ENCODE measurements at places on chromosomes 5 and 9.

DNA sequence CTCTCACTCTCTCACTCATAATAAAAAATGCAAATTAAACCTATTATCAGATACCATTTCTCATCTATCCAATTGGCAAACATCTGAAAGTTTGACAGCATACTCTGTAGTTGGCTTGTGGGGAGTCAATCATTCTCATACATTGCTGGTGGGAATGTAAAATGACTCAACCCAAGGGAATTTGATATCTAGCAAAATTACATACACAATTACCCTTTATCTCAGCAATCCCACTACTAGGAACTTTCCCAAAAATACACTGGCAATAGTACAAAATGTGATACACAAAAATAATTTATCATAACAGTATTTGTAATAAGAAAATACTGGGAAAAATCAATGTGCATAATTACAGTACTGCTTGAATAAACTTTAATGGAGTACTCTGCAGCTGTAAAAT, 731.3 kb downstream of the DTWD2 start:
- no peak for DNase-seq

DNA sequence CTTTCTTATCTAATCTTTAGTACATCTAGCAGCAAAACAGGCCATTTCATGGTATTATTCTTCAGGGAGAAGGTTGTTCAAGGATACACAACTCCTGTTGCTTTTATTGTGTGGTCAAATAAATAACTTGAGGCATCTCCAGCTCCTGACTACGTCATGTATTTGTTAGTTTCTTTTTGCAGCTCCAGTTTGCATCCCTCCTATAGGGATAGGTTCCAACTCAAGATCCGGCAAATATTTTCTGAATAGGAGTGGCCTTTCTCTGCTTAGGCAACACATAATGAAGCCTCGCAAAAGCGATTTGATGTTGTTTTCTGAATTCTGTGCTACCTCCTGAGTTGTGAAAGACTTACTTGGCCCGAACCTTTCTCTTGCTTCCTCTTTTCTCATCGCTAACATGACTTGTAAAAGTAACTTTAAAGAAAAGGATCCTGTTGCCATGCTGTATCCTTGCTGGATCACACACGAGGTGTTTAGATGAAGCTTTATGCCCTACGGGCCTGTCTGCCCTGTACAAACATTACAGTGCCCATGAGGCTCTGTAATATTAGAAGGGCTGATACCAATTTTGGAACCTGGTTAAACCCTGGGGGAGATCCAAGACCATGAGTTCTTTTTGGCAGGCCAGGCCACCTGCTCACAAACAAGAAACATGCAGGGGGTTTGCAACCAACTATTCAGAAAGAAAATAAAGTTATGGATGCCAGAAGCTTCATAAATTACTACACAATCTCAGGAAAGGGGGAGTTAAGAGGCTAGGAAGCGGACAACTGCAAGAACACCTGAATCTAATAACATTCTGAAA, 149.8 kb upstream of the FGF10 start:
- no peak for DNase-seq

GRCh38 chr5:98813755-98814154, 40.3 kb downstream of the RGMB start:
- no peak for DNase-seq

- no peak for DNase-seq
Observed at GRCh38 chr5:124071039-124071438, 559.1 kb downstream of the CSNK1G3 start.

DNA sequence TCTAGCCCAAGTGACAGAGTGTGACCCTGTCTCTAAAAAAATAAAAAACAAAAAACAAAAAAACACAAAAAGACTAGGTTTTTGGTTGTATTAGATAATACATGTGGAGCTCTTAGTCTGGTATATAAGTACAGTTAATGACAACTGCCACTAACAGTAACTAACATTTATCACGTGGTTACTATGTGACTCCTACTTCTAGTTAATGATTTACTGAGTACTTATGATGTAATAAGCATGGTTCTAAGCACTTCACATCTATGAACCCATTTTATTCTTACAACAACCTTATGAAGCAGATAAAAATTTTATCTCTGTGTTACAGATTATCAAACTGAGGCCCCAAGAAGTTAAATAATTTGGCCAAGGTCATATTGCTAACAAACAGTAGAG, 6.1 kb upstream of the TMEFF1 start:
- no peak for DNase-seq

GRCh38 chr5:84382363-84383295, 2.1 kb downstream of the EDIL3 start:
- DNase-seq: no peak

DNA sequence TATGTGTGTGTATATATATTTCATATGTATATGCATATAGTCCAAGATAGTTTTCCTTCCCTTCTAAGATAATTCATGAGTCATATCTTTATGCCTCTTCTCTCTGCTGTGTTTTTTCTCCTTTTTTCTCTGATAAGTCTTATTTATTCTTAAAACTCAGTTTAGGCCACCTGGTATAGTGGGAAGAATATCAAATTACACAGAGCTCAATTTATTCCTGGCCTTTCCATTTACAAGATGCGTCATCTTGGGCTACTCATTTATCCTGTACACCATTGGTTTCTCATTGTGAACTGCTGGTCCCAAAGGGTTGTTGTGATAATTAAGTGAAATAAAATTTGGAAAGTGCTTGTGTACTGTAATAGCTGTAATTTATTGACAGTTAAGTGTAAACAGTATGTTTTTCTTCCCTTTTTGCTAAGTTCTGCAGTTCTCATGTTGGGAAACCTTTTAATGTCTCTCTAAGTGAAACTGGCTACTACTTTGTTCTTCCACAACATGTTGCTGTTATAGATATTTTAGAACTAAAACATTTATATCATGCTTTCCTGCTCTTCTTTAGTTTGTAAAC, 19.4 kb downstream of the CCDC171 start:
- no peak for DNase-seq

DNA sequence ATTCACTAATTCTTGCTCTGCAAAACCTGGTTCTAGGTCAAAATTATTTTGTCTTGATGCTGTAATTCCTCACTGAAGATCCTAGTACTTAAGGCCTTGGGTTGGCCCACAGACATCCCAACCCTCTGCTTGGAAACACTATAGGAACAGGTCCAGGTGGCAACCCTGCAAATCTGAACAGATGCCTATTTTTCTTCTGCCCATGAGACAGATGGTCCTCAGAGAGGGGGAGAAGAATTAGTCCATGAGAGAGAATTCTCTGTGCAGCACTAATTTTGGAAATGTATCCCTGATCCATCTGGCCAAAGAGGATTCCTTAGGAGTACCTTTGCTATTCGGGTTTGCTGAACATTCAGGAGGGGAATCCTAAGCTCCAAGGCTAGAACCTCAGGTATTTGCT, 156.3 kb downstream of the ELAVL2 start:
- no peak for DNase-seq

DNA sequence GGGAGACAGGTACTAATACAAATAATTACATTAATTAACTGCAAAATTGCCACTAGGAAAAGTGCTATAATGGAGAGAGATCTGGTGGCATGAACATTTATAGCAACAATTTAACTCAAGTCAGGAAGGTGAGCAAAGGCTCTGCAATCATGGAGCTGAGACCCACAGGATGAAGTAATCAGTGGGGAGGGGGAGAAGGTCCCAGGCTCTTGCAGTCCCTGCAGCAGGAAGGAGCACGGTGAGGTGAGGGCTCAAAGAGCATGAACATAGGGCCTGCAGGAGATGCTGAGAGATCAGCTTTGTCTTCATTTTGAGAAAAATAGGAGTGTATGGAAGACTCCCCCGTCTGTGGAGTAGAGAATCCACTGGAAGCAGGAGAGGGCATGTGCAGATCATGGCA, 6.5 kb downstream of the PTPN3 start:
- DNase-seq: no peak

GRCh38 chr5:133758641-133759040, 146.3 kb upstream of the FSTL4 start:
- no peak for DNase-seq

DNA sequence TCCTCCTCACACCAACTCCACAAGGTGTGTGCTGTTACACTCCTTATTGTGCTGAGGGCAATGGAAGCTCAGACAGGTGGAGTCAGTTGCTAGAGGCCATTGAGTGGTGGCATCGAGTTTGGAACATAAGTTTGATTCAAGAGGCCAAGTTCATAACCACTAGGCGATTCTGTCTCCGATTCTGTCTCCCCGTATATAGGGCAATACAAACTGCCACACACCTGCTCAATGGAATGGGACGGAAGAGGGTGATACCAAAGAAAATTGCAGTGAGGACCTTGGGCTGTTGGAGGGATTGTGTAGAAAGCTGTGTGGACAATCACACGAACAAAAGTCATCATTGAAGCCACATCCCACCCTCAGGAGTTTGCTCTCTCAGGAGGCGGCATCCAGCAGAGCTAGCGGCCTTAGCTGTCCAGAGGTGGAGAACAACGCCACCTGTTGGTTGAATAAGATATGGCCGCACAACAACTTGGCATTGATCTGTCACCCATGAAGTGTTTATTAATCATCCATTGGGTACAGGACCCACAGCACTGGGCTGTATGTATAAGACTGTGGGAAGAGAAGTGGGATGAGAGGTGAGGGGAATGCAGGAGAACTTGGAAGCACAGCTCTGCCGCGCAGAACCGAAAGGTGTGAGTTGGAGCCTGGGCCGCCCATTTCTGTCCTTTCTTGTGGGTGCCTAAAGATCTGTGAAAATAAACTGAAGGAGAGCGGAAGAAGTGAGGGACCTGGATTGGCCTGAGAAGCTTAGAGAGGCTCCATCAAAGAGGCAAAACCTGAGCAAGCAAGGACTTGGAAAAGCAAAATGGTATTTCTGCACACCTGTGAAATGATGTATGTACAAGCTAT, 16.1 kb upstream of the NEUROG1 start:
- peak; percentile 31 for DNase-seq

DNA sequence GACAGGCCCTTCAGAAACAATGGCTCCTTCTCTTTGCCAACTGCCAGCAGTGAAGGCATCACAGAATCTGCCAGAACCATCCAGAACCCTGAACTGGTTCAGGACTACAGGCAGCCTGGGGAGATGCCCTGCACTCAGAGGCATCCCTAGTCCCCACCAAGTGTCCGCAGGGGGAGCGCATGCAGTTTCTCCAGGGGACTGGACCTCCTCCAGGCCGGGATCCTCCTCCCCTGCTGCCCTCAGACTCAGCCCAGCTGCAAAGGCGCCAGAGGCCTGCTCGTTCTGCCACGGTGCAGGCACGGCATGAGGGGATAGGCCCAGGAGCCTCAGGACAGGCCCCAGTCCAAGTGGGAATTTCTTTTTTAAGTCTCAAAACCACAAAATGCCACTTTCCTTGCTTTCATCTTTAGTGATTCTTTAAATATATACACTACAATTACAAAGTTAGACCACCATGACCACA, 72.0 kb downstream of the SEMA4D start:
- DNase-seq: no peak

GRCh38 chr5:516338-516925, 7.8 kb downstream of the SLC9A3 start:
- DNase-seq: no peak

DNA sequence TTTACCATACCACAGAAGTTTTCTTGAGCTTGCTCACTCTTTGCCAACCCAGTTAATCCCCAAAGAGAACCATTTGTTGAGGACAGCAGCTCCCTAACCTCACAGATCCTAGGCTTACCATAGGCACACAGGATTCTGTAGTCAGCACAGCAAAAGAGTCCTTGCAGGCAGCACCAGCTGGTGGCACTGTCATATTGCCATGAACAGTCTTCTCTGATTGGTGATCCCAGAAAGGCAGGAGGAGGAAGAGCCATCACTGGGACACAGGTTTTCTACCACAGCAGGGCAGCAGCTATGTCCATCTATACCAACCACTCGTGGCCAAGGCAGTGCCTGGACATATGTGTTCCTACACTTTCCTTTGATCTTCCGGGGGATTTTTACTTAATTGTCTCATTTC, 297.1 kb upstream of the CD180 start:
- DNase-seq: no peak

- DNase-seq: no peak
Observed at GRCh38 chr9:28925157-28925556, 1351.9 kb upstream of the C9orf72 start.

GRCh38 chr5:149172261-149172660, 31.0 kb downstream of the ABLIM3 start:
- DNase-seq: no peak

DNA sequence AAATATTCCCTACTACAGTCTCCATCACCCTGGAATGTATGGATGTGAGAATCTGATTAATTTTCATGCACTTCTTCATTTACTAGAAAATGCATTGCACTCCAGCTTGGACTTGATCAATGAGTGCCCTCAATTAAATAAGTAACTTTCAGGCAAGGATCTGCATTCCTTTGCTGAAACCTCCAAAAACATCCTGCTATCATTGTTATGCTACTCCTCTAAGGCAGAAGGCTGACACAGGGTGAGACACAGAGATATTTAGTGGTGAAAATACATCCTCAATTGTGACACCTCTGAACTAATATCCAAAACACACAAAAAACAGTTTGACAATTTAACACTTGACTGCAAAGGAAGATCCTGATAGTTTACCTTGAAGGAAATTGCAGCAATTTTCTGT, 57.9 kb upstream of the CDH12 start:
- DNase-seq: no peak

GRCh38 chr5:38465061-38465460, 91.4 kb downstream of the LIFR start:
- DNase-seq: no peak

DNA sequence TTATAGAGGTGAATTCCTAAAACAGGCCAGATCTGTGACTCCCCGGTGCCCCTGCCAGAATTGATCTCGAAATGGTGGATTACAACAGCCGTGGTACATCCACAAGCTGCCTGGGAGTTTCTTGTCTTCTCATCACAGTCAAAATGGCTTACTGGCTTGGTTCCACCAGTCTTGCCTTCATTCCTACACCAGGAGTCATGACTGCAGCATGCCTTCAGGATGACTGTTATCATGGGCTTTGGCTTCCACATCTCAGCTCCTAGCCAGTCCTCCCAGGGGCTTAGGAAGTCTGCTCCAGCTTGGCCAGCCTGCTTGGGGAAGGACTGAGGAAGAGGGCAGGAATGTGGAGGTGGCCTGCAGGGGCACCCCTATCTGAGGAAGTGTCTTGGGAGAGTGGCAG, 132.9 kb upstream of the NR3C1 start:
- DNase-seq: peak; percentile 43

- no peak for DNase-seq
Observed at GRCh38 chr5:96096724-96097123, 135.1 kb upstream of the ELL2 start.

DNA sequence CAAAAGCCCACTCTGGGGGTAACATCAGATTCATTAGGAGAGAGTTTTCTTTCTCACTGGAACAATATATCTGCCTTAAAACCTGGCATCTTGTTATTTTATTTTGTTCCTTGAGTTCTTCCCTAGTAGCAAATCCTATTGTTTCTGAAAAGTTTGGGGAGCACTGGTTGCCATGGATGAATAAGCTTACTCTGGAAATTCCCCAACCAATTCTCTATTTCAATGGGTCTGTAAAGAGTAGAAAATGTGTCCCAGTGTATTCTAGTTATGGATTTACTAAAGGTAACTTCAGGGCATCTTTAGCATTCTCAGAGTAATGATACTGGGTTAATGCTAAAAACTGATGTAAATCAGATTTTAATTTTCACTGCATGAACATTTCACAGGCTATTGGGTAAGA, 94.2 kb upstream of the S1PR3 start:
- no peak for DNase-seq

Measured in GOT3 (cell line).